Fibroblast of the aortic adventitia (primary cell): ENCODE measurements at places on chromosomes 6 and 20. TPM values are rescaled to one million over a fixed set of nuclear protein-coding genes. Genes with fewer than 3 reads are reported as not detected.

The GPX5 gene
- not detected in 2 replicates for total RNA-seq

The STMND1 gene
- not detected in 2 replicates for total RNA-seq

The PFDN6 gene
- total RNA-seq = 8.9 and 21.7 TPM in 2 replicates

The PROKR2 gene
- not detected in 2 replicates for total RNA-seq

The ADGRF4 gene
- 0.82 and 2.7 TPM in 2 replicates for total RNA-seq

The CTSA gene
- 56.2 and 166 TPM in 2 replicates for total RNA-seq

The TSPO2 gene
- not detected in 2 replicates for total RNA-seq

The GJA10 gene
- not detected in 2 replicates for total RNA-seq

The REM1 gene
- 0.16 TPM in 1 of 2 replicates, not detected in the other for total RNA-seq

The SEL1L2 gene
- not detected in 2 replicates for total RNA-seq

The DEF6 gene
- 0.18 and 1.1 TPM in 2 replicates for total RNA-seq

The B3GAT2 gene
- not detected in 2 replicates for total RNA-seq

The PRKN gene
- total RNA-seq = 2.0 and 4.0 TPM in 2 replicates

The PPP1R18 gene
- 33.0 and 82.2 TPM in 2 replicates for total RNA-seq

The C20orf141 gene
- not detected in 2 replicates for total RNA-seq

The CRISP3 gene
- not detected in 2 replicates for total RNA-seq

The LAMA4 gene
- total RNA-seq = 306 and 904 TPM in 2 replicates

The HS3ST5 gene
- total RNA-seq = 0.09 TPM in 1 of 2 replicates, not detected in the other

The PABPC1L gene
- 7.9 and 13.8 TPM in 2 replicates for total RNA-seq

The FAM209B gene
- total RNA-seq = not detected in 2 replicates

The ZSCAN16 gene
- total RNA-seq = 2.9 and 4.2 TPM in 2 replicates

The TBX18 gene
- 16.1 and 27.1 TPM in 2 replicates for total RNA-seq

The NR2E1 gene
- not detected in 2 replicates for total RNA-seq
